ENCODE measurements at places on chromosomes 12 and 14. TPM values are rescaled to one million over a fixed set of nuclear protein-coding genes. Genes with fewer than 3 reads are reported as not detected.
A peak's percentile ranks its signal among the peaks of the same experiment; 100 is the strongest.

GRCh38 chr12:58847901-58848600, 72.3 kb downstream of the LRIG3 start:
- H3K4me3 ChIP-seq: no peak overlapping the region
- peak; percentile 2 for DNase-seq
- no peaks in the 10 kb centered on the region for H3K4me1 ChIP-seq

Gene ANGEL1
- total RNA-seq: 21.3 TPM

GRCh38 chr12:117671734-117672133, 297.1 kb downstream of the KSR2 start:
- no peaks in the 10 kb centered on the region for H3K36me3 ChIP-seq
- H3K27me3 ChIP-seq: peaks cover 40% of the 10 kb centered on the region
- peak; percentile 52 for DNase-seq
- H3K4me1 ChIP-seq: no peaks in the 10 kb centered on the region
- no peak overlapping the region for H3K27ac ChIP-seq

- peaks cover 11% of the 10 kb centered on the region for H3K27me3 ChIP-seq
- no peak for DNase-seq
- H3K4me3 ChIP-seq: no peak within 1 kb of the TSS
- H3K27ac ChIP-seq: no peak within 1 kb of the TSS
- peaks cover 7% of the 10 kb centered on the region for H3K4me1 ChIP-seq
Observed at GRCh38 chr14:24334431-24335291, at the start of gene ADCY4. Gene ADCY4 (minus strand): TSS chr14:24335071. CDS start chr14:24334652, 419 bp downstream.

GRCh38 chr14:33941718-33942117, 9.2 kb downstream of the EGLN3 start:
- H3K4me3 ChIP-seq: no peak overlapping the region
- DNase-seq: no peak
- no peaks in the 10 kb centered on the region for H3K27me3 ChIP-seq
- H3K36me3 ChIP-seq: no peaks in the 10 kb centered on the region
- no peak overlapping the region for H3K27ac ChIP-seq

Gene CS
- total RNA-seq: 257 TPM

DNA sequence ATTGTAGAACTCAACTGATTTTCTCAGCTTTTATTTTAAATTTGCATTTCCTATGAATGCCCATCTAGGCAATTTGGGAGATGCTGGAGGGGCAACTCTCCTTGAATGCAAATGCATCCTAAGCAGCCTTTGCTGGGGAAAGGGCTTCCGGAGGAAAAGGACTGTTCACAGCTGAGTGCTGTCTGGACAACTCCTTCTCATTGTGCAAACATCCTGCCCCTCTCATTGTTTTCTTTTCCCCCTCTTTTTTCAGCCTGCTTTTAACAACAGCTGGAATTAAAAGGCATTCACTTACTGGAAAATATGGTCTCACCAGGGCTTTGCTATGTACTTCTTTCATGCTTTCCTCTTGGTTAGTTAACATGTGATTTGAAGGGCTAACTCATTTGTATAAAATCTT, 397.8 kb downstream of the FUT8 start:
- no peak overlapping the region for H3K27ac ChIP-seq
- no peak for DNase-seq
- no peaks in the 10 kb centered on the region for H3K4me1 ChIP-seq
- no peaks in the 10 kb centered on the region for H3K36me3 ChIP-seq
- H3K4me3 ChIP-seq: no peak overlapping the region

DNA sequence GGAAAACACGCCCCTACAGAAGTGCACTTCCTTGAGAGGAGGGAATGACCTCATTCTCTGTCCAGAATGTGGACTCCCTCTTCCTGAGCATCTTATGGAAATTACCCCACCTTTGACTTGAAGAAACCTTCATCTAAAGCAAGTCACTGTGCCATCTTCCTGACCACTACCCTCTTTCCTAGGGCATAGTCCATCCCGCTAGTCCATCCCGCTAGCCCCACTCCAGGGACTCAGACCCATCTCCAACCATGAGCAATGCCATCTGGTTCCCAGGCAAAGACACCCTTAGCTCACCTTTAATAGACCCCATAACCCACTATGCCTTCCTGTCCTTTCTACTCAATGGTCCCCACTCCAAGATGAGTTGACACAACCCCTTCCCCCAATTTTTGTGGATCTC, 5.0 kb upstream of the INHBE start:
- no peak for DNase-seq
- no peaks in the 10 kb centered on the region for H3K36me3 ChIP-seq
- H3K27me3 ChIP-seq: no peaks in the 10 kb centered on the region

DNA sequence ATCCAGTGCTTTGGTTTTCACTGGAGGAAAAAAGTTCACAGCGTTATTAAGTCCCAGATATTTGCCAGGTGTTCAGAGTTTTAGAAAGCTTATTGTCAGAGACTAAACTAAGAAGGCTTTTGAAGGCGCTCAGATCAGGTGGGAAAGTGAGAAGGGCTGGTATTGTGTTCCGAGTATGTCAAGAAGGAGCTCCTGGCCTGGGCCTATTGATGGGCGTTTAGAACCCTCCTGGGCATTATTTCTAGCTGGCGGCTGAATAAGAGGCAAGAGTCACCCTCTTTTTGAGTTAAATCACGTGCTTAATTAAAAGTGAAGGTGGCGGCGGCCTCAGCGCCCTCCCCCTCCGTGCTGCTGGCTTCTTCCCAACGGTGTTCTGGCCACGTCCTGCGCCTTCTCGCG, 20.9 kb upstream of the GNS start:
- DNase-seq: no peak
- peak overlapping the region; percentile 23 for H3K27ac ChIP-seq
- H3K4me3 ChIP-seq: peak overlapping the region; percentile 80
- peaks cover 23% of the 10 kb centered on the region for H3K27me3 ChIP-seq
- no peaks in the 10 kb centered on the region for H3K36me3 ChIP-seq

Gene C12orf54
- total RNA-seq: 1.9 TPM

GRCh38 chr12:54565310-54565985, 16.0 kb downstream of the PDE1B start:
- no peak overlapping the region for H3K4me3 ChIP-seq
- no peak for DNase-seq
- H3K27me3 ChIP-seq: peaks cover 68% of the 10 kb centered on the region
- no peak overlapping the region for H3K27ac ChIP-seq
- peaks cover under 1% of the 10 kb centered on the region for H3K4me1 ChIP-seq
- peaks cover 2% of the 10 kb centered on the region for H3K36me3 ChIP-seq

- no peaks in the 10 kb centered on the region for H3K36me3 ChIP-seq
- H3K27ac ChIP-seq: no peak overlapping the region
- H3K4me3 ChIP-seq: no peak overlapping the region
Observed at GRCh38 chr14:106605548-106606448, 1079.4 kb downstream of the TMEM121 start.

DNA sequence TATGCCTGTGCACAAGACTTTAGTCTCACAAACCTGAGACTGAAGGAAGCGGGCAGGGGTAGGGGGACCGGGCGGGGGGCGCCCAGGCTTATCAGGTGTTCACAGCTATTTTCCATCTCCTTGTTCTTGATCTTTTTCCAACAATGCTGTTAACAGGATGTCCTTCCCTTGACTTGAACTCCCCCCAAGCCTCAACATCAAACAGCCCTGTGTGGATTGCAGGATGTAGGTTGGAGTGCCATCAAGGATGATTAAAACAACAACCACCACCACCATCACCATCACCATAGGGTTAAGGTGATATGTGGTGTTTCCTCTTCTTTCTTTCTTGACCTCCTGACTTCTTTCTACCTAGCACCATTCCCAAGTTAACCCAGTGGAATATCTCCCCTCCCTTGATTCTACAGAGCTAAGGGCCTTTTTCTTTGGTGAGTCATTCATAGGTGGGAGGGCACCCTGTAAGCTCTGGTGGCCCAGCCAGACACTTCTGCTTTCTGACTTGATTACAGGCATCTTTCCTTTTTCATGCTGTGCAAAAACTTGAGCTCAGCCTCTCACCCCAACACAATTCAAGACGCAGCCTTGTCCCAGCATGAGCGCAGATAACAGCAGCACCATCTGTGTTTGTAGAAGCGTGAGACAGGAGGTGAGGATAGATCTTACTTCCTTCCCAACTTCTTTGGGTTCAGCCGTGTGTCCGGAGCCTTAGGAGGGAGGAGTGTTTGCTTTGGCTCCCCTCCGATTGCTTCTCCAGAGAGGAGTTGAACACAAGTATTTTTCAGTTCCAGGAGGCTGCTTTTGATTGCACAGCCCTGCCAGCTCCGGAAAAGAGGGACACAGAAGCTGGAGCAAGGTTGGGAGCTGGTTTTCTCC, 26.8 kb downstream of the FLVCR2 start:
- H3K27ac ChIP-seq: no peak overlapping the region
- no peak overlapping the region for H3K4me3 ChIP-seq
- no peak for DNase-seq

DNA sequence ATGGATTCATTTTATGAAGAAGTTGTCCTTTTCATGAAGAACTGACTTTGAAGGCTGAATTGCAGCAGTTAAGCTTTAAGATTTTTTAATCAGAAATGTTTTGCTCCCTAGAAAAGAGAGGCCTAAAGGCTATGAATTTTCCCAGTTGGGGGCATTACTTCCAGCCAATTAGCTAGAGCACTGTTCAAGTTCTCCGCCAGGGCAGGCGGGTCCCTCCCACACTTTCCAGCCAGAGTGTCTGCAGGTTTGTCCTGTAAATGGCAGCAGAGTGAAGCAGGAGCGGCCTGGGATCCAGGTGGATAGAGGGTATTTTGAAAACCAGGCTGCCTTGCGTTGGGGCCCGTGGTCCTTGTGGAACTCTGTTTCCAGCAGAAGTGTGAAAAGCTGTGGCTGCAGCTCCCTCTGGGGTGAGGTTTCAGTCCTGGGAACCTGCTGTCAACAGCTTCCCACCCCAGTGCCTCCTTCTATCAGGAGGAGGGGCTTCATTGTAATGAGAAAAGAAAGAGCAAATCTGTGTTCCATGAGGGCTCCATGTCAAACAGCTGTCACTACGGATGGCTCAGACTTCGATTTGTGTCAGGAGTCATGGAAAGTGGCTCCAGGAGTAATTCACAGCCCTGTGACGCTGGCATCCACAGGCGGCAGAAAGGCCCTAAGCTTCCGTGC, 210.7 kb upstream of the TMEM132C start:
- no peaks in the 10 kb centered on the region for H3K27me3 ChIP-seq
- no peaks in the 10 kb centered on the region for H3K4me1 ChIP-seq
- no peak overlapping the region for H3K27ac ChIP-seq
- H3K36me3 ChIP-seq: no peaks in the 10 kb centered on the region
- no peak overlapping the region for H3K4me3 ChIP-seq

DNA sequence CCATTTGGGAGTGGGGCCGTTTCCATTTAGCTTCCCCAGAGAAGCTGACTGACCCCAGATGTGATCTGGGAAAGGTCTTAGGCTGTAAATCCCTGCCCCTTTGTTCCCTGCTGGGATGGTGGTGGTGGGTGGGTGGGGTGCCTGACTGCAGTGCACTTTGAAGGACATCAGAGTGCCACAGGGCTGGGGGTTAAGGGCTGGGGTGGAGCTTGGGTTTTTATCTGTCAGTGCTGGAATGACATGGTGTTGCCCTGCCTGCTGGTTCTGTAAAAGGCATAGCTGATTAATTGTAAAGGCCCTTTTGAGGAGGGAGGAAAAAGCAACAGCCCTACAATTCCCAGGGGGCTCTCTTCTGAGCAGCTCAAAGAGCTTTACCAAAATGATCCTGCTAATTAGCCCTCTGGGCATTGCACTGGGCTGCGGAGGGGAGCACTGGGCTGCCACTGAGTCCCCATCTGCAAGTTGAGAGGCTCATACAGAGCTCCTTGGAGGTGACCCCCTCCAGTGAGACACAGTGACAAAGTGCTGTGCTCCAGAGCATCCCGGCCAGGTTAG, 21.1 kb downstream of the PLEKHG3 start:
- no peaks in the 10 kb centered on the region for H3K27me3 ChIP-seq
- H3K36me3 ChIP-seq: peaks cover 27% of the 10 kb centered on the region
- H3K27ac ChIP-seq: peak overlapping the region; percentile 90
- H3K4me3 ChIP-seq: no peak overlapping the region
- H3K4me1 ChIP-seq: peaks cover 46% of the 10 kb centered on the region
- DNase-seq: no peak

Gene GPRC5D
- not detected for total RNA-seq

DNA sequence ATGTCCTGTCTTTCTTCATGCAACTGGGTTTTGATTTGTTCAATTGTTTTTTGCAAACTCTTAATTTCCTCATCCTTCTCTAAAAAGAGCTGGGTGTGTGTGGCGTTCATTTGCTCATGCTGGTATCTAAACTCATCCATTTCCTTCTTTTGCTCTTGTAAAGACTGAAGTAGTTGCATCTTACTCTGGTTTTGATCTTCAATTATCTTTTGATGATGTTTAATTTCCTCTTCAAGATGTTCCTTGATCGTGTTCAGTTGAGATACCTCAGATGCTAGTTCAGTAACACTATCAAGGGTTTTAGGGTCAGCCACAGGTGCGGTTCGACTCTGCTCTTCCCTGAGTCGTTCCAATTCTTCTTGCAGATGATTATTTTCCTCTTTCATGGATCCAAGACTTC, 34.8 kb downstream of the TRIP11 start:
- H3K27me3 ChIP-seq: no peaks in the 10 kb centered on the region
- no peak overlapping the region for H3K4me3 ChIP-seq
- DNase-seq: no peak
- peaks cover 11% of the 10 kb centered on the region for H3K4me1 ChIP-seq
- H3K27ac ChIP-seq: no peak overlapping the region
- peaks cover 61% of the 10 kb centered on the region for H3K36me3 ChIP-seq

DNA sequence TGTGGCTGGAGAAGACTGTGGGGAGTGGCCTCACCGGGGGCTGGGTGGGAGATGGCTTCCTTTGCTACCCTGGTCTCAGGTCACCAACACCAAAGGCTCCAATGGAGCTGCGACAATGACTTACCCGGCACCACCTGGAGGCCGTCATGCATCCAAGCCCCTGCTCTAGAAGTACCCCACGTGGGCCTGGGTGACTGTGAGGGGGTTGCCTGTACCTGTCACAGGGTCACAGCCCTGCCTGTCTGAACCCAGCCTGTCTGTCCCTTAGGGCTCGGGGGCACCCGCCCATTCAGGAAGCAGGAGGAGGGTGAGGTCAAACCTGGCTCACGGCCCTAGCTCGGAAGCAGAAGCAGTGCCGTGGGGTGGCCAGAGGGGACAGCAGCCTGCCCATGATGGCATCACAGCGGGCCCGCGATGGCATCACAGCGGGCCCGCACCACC, 18.9 kb downstream of the ABCB9 start:
- H3K27me3 ChIP-seq: no peaks in the 10 kb centered on the region
- peaks cover 6% of the 10 kb centered on the region for H3K36me3 ChIP-seq
- H3K4me3 ChIP-seq: peak overlapping the region; percentile 46
- H3K4me1 ChIP-seq: peaks cover 47% of the 10 kb centered on the region

GRCh38 chr14:72341686-72342085, 409.5 kb downstream of the RGS6 start:
- no peak for DNase-seq
- no peak overlapping the region for H3K27ac ChIP-seq
- no peaks in the 10 kb centered on the region for H3K36me3 ChIP-seq
- no peak overlapping the region for H3K4me3 ChIP-seq
- H3K4me1 ChIP-seq: no peaks in the 10 kb centered on the region
- H3K27me3 ChIP-seq: peaks cover 25% of the 10 kb centered on the region

GRCh38 chr14:32703183-32703621, 235.5 kb upstream of the NPAS3 start:
- no peaks in the 10 kb centered on the region for H3K36me3 ChIP-seq
- no peak overlapping the region for H3K27ac ChIP-seq
- no peak for DNase-seq
- H3K4me1 ChIP-seq: peaks cover 9% of the 10 kb centered on the region
- no peak overlapping the region for H3K4me3 ChIP-seq

All from MCF 10A (cell line).